ENCODE measurements at places on chromosomes 11 and 22.

- DNase-seq, result no peak
Measured at GRCh38 chr11:5547982-5548381, 358 bp downstream of the OR52H1 start.

DNA sequence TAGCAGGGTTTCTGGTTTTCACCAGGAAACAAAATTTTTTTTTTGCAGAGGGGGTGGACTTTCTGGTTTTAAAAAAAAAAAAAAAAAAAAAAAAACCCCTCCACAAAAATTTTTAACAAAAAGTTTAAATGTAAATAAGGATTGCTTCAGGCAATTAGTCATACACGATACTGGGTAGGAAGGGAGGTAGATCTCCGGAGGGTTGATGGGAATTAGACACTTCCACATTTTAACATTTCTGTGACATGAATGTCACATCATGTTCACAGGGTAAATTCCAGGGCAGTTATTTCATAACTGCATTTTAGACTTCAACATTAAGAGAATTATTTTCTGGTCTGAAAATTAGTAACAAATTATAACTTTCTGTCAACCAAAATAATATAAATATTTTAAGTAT is 15.9 kb downstream of the NUP98 start:
- DNase-seq, result no peak

GRCh38 chr11:18368221-18368620 is 26.1 kb upstream of the LDHA start:
- no peak for DNase-seq

- no peak for DNase-seq
Measured at GRCh38 chr22:29311464-29312217, 3.9 kb downstream of the RASL10A start.

DNA sequence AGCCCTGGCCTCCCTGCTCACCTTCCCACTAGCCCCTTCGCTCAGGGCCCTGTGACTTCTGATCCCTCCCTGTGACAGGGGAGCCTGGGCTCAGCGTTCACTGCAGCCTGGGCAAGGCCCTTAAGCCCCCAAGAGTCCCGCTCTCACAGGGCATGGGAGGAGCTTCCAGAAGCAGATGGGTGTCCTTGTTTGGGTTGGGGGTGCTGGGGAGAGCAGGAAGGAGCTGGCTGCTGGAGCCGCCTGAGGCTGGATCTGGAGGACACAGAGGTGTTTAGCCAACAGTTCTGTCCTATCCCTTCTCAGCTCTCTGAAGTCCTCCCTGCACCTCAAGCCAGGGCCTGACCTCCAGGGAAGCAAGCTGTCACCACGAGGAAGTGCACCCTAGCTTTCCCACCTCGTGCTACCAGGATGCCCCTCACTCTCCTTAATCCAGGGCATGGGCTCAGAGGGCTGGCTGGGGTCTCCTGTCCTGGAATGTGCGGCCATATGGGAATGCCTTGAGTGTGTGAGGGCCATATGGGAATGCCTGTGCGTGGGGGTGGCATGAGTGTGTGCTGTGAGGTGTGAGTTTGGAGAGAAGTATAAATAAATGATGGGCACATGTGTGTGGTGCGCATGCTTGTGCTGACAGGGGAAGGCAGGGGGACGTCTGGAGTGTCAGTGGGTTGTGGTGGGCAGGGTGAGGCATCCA is 25.0 kb upstream of the TUB start:
- no peak for DNase-seq

- DNase-seq, result no peak
Measured at GRCh38 chr22:47049078-47049624, 286.7 kb downstream of the TBC1D22A start.

GRCh38 chr22:23237201-23237798 is 57.0 kb downstream of the BCR start:
- DNase-seq, result no peak

DNA sequence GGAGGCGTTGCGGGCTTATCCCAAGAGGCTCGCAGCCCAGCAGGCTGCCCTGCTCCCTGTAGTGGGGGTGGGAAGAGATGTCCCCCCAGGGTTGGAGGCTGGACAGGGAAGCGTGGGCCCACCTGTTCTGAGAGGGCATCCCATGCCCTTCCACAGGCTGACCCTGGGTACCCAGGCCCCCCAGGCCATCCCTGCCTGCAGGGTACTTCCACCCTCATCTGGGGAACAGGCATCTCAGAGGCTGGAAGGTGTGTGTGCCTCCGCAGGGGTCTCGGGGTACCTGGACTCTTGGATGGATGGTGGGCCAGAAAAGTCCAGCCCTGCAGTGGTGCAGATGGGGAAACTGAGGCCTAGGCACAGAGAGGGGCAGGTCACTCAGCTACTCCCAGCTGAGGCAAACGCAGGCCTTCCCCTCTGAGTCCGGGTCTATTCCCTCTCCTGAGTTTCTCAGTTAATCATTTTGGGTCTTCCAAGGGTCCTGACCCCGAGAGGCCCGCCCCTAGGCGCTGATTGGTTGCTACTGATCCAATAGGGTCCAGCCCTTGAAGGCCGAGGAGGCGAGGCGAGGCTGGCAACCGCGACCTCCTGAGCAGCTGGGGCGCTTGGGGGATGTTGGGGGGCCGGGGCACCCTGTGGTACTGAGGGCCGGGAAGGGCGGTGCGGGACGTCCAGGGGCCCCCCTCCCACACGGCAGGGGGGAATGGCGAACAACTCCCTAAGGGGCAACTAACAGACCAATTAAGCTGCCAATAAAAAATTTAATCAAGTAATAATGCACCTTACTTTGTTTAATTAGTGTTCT is 23.8 kb downstream of the FLRT1 start:
- no peak for DNase-seq

- no peak for DNase-seq
Measured at GRCh38 chr11:75768909-75769771, 562 bp downstream of the DGAT2 start.

DNA sequence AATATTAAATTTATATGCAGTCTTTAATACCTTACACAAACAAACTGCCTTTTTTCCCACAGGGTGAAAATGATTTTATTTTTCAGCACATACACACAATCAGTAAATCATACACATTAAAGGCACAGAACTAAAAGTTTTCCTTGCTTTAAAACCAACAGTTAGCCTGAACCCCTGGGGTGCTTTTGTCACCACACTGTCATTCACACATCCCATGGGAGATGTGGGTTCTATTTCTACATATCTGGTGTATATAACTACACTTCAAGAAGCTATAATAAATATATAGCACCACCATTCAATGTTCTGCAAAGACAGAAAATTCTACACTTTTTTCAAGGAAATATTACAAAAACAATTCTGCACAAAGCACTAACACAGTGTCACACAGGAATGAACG is 197.0 kb downstream of the GUCY1A2 start:
- no peak for DNase-seq

DNA sequence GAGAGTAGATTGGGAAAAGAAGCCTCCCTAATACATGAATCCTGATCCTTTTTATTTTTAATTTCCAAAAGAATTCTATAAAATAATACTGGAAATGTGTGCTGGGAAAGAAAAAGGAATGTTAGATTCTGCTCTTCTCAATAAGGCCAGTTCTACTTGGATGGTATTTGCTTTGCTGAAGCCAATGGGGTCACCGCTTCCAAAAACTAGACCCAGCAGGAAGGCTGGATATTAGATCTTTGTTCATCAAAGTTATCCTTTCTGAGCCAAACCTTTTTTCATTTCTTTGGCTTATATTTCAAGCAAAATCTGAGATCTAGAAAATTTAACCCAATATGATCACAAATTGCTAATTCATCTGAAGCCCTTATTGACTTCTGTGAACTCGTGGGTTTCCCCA is 41.4 kb downstream of the SCUBE2 start:
- DNase-seq, result no peak

- DNase-seq, result no peak
Measured at GRCh38 chr11:71268706-71269321, 16.4 kb upstream of the SHANK2 start.

DNA sequence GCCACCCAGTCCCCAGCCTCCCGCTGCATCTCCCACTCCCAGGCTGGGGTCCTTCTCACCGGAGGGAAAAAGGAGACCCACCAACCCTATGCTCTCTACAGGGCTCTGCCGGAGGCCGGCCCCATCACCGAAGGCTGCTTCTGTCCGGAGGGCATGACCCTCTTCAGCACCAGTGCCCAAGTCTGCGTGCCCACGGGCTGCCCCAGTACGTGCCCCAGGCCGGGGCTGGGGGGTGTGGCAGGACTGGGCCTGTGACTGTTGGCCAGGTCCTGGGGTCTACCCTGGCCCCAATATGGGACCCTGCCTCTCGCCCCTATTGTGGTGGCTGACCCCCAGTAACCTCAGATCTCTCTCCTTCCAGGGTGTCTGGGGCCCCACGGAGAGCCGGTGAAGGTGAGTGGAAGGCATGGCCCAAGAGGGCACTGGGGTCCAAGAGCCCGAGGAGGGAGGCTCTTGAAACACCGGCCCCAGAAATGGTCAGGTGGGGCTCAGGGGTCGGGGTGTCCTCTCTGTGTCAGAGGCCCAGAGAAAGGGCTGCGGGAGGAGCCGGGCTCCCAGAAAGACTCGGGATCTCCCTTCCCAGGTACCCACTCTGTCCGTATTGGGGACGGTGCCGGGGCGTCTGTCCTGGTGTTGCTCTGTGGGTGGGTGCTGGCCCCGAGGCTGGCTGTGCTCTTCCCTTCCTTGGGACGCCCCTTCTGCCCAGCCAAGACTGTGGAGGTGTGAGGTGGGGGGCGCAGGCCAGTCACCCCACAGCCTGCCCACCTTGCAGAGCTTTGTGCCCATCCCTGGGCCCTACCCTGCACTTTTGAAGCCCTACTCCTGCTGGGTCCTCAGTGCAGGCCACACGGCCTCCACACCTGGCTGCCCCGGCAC is 26.1 kb upstream of the MUC5B start:
- no peak for DNase-seq

DNA sequence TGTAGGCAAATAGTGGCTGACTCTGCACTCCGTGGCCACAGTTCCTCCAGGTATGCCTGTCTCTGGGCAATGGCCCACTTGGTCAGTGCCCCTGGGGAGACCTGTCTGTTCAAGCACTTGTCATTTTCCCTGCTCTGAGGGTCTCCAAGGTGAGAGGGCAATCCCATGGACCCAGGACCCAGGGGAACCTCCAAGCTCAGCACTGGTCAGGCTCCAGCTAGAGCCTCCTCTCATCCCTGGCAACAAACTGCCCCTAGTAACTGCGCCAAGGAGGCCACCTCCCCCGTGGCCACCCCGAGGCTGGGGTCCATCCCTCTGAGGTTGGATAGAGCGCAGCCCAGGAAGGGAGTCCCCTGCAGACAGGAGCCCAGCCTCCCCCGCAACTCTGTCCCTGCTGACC is 713 bp upstream of the ANKK1 start:
- no peak for DNase-seq

- DNase-seq, result peak; percentile 31
Measured at GRCh38 chr11:41498726-41499125, 39.3 kb upstream of the LRRC4C start.

DNA sequence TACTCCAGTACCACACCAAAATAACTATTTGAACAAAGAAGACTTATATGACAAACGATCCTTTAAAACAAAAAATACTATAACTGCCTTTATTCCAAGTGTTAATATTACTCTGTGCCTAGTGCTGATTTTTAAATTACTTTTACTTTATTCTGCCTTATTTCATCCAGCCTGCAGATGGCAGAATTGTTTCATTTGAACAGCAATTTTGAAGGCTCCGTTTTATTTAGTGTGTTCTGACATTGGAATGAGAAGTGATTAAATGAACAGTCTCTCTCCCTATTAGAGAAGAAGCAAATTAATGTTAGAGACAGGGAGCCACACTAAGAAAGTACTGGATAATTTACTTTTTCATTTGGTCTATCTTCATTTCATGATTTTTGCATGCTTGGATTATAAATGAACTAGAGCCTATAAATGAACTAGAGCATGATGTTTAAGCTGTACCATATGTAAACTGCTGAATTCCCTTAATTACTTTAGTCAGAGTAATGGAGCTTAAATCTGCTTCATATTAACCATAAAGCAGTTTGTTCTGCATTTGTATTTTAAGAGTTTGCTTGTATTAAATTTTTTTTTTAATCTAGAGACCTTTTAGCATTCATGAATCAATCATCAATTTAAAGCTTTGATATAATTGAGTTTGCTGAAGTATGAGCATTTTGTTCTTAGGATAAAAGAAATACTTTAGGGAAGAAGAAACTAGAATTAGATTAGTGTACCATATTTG is 9.8 kb downstream of the PDHX start:
- peak; percentile 68 for DNase-seq

DNA sequence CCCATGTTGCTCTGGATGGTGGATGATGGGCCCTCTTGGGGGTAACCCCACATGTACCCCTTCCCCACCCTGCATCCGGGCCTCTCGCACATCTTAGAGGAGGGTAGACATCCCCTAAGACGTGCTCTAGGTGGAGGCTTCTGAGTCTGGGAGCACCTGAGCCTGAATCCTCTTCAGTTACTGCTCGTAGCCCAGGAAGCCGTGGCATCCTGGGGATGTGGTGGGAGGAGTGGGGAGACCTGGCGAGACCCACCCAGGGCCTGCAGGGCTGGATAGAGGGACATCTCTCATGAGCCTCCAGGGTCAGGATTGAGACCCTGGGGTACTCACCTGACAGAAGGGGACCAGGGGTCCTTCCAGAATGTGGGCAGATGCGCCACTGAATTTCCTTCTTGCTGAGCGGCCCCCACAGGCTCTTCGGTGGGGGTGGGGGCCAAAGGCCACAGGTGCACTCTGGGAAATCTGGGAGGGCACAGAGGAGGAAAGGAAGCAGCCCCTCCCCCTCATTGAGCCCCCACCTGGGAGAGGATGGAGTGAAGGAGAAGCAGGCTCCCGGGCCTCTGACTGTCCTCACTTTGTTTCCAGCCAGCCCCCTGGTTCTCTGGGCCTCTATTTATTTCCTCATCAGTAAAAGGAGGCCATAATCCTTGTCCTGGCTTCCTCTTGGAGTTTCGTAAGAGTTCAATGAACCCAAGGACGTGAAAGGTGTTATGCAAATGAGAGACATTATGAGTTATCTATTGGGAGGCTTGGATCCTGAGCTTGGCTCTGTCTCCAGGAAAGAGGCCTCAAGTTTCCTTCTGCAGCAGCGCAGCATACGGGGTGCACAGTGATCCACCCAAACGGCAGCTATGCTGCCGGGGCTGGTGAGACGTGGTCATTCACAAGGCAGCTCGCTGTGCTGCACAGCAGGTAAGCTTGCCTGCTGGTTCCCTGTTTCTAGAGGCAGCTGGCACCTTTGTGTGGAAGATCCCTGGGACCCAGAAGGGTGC is 31.2 kb downstream of the KCNJ4 start:
- DNase-seq, result no peak

DNA sequence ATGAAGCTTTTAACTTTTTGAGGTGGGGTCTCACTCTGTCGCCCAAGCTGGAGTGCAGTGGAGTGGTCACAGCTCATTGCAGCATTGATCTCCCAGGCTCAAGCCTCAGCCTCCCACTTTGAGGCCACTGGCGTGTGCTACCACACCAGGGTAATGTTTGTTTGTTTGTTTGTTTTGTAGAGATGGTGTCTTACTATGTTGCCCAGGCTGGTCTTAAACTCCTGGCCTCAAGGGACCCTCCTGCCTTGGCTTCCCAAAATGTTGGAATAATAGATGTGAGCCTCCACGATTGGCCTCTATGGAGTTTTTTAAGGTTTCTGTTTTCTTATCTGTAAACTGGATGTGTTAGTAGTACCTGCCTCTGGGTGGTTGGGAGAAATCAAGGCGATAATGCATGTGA is 41.4 kb downstream of the MED15 start:
- DNase-seq, result no peak

Measured in umbilical cord (tissue), 2 donors.